ENCODE measurements at places on chromosomes 3 and 15.

GRCh38 chr3:170076715-170077238, 39.0 kb downstream of the GPR160 start:
- peak; percentile 21 for ATAC-seq

GRCh38 chr3:64011685-64012084, 11.6 kb downstream of the PSMD6 start:
- ATAC-seq, result no peak

- no peak for ATAC-seq
These were observed 199.4 kb upstream of the PPP2R3A start for GRCh38 chr3:135766115-135766514.

DNA sequence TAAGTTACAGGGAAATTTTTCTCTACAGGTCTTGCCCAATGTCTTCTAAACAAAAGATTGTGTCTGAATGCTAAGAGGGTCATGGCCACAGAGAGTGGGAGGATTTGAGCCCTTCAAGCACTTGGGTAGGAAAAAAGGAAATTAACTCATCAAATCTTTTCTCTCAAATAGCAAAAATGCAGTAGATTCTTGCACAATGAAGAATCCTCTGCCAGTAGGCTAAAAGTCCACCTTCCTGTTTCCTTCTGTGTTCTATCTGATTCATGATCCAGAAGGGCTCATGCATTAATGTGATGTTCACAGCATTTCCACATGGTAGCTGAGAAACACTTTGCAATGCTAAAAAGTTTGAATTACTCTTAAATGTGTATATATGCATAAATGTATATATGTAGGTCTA, 177.1 kb downstream of the CD47 start:
- no peak for ATAC-seq

- no peak for ATAC-seq
These were observed 62.0 kb upstream of the ATP2C1 start for GRCh38 chr3:130831719-130832400.

GRCh38 chr3:9279966-9280365, 30.5 kb upstream of the SRGAP3 start:
- ATAC-seq, result no peak

DNA sequence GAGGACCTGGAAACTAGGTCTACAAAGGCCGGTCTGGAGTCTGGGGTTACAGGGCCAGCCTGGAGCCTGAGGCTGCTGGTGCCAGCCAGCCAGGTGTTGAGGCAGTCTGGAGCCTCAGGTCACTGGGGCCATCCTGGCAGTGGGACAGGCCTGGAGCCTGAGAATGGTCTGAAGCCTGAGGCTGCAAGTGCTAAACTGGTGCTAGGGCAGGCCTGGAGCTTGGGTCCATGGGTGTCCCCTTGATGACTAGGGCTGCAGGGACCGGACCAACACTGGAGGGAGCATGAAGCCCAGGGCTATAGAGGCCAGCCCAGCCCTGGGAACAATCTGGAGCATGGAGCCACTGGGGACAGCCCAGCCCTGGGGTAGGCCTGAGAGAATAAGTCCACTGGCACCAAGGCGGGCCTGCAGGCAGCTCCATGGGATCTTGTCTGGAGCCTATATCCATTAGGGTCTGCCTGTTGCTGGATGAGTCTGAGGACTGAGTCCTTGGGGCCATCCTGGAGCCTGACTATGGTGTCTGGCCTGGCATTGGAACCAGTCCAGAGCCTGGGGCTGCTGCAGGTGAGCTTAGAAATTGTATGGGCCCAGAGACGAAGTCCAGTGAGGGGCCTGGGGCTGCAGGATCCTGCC, 101.9 kb downstream of the GLDN start:
- ATAC-seq, result no peak

DNA sequence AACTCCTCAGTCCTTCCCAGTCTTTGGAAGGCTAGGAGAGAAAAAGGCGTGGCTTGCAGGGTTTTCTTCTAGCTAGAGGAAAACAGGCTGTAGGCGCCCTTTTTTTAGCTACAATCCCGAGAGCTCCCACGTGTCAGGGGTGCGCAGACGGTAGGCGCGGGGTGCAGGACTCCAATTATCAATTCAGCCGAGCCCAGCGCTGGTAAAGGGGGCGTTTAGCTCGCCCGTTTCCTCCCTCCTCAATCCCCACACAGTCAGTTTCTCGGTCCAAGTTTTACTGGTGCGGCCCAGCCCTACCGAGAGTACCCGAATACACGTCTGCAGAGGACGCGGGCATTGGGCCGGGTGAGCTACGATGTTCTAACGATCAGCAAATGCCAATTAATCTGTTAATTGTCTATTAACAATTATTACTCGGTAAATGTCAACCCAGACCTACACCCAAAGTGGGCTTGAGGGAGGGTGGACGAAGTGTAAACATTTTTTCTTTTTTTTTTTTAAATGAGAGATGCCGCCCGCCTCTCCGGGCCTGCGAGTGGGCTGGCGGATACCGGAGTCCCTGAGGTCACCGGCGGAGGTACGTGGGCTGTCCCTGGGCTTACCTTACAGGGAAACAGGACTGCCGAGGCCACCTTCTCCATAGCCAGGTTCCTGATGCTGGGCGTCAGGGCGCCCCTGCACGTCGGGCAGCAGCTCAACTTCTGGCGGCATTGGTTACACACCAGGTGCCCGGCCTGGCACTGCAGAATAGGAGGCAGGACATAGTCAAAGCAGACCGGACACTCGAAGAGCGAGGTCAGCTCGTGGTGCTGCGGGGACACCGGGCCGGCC, 923 bp downstream of the SIAH2 start:
- no peak for ATAC-seq

- ATAC-seq, result no peak
These were observed 25.4 kb downstream of the AADAC start for GRCh38 chr3:151839313-151839631.

DNA sequence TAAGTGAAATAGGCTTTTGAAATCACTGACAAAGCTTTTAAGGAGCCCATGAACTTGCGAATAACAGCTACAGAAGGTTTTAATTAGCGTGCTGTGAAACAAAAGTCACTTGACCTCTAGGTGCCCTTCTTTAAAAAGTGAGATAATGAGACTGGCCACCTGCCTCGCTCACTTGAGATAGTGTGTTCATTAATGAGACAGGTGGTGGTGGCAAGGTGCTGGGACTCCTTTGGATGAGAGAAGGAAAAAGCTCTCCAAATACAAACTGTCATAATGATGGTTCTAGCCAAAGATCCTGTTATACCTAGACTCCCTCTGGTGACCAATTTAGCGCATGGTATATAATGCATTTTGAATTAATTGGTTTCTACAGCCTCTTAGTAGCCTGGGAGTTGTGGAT, 22.7 kb upstream of the IREB2 start:
- no peak for ATAC-seq

GRCh38 chr15:43775411-43775965, 1.3 kb downstream of the ELL3 start:
- ATAC-seq, result no peak

DNA sequence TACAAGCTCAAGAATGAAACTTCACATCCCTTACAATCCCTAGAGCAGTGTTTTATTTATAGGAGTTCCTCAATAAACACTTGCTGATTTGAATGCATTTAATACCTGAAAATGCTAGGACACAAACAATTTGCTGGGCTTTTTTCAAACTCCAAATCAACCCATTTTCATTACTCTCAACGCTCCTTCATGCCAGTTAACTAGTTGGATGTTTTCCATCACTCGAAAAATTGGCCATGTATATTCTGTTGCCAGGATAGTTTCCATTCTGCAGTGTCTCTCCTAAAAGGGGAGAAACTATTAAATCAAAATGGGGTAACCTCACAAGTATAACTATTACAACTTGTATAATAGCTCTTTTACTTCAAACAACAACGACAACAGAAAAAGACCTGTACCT, 1.2 kb downstream of the GBE1 start:
- ATAC-seq, result no peak

- no peak for ATAC-seq
These were observed 5.0 kb downstream of the NR2F2 start for GRCh38 chr15:96335411-96336024.

- no peak for ATAC-seq
These were observed 4.9 kb downstream of the PRRT3 start for GRCh38 chr3:9947025-9947995.

GRCh38 chr3:66588340-66588847, 87.6 kb upstream of the LRIG1 start:
- ATAC-seq, result no peak

DNA sequence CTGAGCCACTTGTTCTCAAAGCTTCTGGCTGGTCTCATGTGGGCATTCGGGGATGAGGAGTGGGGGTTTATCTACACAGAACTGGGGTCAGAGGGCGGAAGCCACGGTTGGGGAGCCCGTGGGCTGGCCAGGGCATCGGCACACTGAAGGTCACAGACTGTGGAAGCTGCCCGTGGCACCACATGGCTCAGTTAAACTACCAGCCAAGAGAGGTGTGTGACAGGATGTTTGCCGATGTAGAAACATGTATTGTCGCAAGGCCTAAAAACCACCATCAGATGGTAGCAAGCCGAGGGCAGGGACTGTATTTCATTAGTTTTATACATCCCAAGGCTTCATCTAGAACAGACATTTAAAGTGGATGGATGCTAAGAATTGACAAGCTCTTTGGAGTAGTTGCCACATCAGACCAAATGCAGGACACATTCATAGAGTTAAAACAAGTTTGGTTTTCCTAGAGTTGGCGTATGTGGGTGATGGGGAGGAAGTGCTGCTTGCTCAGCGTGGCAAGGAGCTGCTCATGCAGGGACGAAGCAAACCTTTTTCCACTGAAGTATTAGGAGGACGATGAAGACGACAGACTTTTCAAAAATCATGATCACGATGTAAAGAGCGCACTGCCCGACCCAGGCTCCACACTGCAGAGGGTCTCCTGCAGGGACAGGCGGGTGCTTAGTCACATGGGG, 9.6 kb upstream of the MUSTN1 start:
- no peak for ATAC-seq

- no peak for ATAC-seq
These were observed 576.1 kb downstream of the PDCD6IP start for GRCh38 chr3:34374521-34374920.

Measured in activated T-helper 17 cell treated with anti-CD3 and anti-CD28 coated beads, Interleukin-2, amount 50 U/mL, for 72 hours (primary cell).